ENCODE measurements at places on chromosomes 11 and 22.

- DNase-seq: no peak
Measured at GRCh38 chr11:47163193-47163592, 13.5 kb downstream of the ARFGAP2 start.

GRCh38 chr11:99584830-99585229 lies 564.1 kb downstream of the CNTN5 start:
- no peak for DNase-seq

GRCh38 chr11:125743681-125744080 lies 2.4 kb upstream of the PATE1 start:
- no peak for DNase-seq

GRCh38 chr11:116701876-116702275 lies 70.9 kb downstream of the BUD13 start:
- DNase-seq: no peak

DNA sequence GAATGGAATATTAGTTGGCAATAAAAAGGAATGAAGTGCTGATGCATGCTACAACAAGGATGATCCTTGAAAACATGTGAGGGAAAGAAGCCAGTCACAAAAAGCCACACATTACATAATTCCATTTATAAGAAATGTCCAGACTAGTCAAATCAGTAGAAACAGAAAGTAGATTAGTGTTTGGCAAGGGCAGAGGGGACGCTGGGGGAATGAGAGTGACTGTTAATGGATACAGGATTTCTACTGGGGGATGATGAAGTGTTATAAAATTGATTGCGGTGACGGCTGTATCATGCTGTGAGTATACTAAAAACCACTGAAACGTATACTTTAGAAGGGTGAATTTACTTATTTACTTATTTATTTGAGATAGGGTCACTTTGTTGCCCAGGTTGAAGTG lies 57.9 kb downstream of the C11orf58 start:
- no peak for DNase-seq

- no peak for DNase-seq
Measured at GRCh38 chr22:35367331-35367886, 13.5 kb upstream of the HMOX1 start.

GRCh38 chr11:86990031-86990430 lies 34.8 kb upstream of the FZD4 start:
- DNase-seq: no peak

DNA sequence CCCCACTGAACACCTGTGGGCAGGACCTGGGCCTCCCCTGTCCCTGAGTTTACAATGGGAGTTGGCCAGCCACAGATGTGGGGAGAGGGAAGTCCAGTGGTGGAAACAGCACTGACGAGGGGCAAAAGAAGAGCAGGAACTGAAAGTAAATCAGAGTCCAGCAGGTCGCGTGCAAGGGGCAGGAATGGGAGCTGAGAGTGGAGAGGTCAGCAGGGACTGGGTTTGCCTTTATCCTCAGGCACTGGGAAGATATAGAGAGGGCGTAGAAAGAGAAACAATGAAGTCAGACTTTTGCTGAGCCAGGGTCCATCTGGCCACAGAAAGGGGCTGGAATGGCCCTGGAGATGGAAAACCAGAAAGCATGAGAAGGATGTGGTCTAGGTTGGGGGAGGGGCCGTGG lies 8.5 kb downstream of the P2RY6 start:
- DNase-seq: no peak

DNA sequence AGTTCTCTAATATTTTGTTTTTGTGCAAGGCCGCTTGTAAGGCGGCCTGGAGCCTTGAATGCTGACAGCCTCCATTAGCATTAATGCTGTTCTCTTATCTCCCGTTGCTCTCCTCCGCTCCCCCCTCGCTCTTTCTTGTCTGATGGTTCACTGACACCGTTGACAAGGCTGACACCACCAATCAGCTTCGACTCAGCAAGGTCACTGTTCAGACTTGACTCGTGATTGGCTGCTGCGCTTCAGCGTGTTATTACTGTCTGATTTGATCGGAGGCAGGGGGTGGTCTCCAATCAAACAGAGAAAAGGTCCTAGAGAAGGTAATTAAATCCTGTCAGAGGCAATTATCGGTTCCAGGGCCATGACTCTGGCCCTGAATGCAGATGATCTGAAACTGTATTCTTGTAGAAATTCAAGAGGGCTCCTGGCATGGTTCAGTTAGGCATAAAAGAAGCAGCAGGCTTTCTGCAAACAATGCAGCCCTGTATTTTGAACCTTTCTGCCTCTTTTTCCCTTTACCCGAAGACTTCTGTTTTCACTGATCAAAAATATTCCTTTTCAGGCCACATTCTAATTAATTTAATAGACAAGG lies 49.3 kb upstream of the MPPED2 start:
- no peak for DNase-seq

DNA sequence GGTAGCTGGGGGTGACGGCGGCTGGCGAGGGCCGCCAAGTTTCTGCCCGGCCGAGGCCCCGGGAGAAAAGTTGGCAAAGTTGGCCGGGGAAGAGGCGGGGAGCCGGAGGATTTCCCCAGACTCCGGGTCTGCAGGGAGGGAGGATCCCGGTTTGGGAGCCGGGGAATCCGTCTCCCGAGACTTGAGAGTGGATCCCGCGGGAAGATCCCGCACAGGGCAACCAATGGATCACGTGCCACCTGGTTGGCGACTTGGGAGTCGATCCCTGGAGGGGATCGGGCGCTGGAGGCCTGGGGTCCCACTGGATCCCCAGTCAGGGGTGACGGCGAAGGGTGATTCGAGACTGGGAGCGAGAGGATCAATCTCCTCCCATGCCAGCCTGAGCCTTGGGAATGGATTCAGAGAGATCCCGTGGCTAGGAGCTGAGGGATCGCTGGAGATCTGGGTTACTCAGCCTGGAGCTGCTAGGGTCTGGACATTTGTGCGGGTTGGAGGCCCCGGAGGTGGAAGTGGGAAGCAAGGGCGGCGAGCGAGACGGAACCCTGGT lies 394 bp downstream of the KIAA1671 start:
- DNase-seq: peak; percentile 5

DNA sequence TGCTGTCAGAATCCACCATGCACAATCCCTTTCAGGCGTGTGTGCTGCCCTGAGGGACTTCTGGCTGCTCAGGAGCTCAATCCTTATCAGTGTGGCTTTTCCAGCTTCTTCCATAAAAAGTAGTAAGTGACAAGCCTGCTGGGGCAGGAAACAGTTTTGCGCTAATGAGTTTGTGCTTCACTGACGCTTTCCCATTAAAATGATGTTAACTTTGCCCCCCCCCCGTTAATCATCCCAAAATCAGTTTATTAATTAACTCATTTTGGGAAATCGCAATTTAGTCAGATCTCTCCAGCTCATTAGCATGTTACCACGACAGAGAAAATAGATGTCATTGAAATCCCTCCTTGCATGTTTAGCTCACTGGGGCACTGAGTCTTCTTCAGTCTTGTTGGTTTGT lies 186.5 kb upstream of the TENM4 start:
- DNase-seq: no peak

- DNase-seq: no peak
Measured at GRCh38 chr11:75356613-75357012, 5.2 kb upstream of the ARRB1 start.

DNA sequence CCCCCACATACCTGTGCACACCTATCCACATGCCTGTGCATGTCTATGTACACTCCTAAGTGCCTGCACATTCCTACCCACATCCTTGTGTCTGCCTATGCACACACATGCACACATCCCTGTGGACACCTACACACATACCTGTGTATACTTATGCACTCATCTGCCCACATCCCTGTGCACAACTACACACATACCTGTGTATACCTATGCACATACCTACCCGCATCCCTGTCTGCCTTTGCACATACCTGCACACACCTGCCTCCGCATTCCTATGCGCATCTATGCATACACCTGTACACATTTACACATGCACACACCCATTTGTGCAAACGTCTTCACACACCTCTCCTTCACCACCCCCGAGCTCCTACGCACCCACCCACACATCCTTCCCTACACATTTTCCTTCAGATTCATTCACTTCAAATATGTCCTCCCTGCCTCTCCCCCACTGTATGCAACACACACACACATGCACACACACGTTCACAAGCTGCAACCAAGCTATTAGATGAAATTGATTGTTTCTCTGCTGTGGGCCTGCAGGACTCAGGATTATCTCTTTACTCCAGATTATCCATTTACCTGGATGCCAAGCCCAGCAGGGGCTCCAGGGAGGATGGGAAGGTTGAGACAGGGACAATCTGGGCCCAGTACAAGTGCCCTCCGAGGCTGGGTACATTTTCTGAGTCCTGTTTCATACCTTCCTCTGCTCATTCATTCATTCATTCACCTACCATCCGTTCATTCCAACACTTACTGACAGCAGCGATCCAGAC lies 53.2 kb downstream of the TSPAN18 start:
- no peak for DNase-seq

- no peak for DNase-seq
Measured at GRCh38 chr11:91312541-91312940, 912.1 kb upstream of the FAT3 start.

GRCh38 chr11:111324277-111324720 lies 26.0 kb downstream of the POU2AF3 start:
- DNase-seq: no peak

DNA sequence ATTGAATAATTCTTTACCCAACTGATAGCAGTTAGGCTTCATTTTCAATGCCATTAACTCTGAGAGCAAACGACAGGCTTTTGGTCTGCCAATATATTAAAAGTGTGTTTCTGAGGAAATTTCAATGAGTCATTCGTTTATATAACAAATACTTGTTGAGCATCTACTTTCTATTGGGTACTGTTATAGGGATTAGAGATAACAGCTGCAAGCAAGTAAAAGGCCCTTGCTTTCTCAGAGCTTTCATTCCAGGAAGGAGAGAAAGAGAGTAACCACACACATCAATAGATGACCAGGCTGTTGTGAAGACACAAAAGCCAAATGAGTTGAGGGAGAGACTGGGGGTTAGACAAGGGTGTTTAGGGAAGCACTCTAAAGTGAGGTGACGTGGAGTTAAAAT lies 35.7 kb downstream of the CD44 start:
- DNase-seq: no peak

DNA sequence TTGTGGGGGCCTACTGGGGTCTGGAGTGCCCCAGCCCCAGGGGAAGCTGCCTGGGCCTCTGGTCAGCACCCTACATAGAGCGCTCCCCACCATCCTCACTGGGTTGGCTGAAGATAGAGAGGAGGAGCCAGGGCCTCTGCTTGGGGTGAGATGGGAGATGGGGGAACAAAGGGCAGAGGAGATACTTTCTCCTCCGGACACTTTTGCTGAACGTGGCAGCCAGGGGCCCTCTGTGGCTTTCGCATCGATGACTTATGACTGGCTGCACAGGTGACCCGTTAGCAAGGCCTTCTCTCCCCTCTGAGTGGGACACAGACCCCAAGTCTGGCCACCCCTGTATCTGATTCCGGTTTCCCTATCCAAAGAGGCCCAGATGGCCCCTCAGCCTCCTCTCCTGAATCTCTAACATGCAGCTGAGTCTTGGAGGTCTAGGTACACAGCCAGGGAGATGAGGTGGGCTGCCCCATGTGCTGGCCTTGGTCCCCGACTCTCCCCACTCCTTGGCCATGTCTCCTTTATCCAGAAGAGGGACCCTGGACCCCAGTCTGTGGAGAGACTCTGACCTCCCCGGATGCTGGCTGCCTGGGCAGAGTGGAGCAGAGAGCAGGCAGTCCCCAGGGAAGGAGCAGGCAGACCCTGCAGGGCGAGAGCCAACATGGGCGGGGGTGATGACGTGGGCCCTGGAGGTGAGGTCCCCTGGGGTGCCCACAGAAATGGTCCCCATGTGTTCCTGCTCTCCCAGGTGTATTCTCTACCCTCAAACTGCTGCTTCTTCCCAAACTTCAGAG lies 59.3 kb upstream of the NECTIN1 start:
- DNase-seq: no peak

GRCh38 chr11:289712-290620 lies 1.0 kb downstream of the PGGHG start:
- DNase-seq: no peak

DNA sequence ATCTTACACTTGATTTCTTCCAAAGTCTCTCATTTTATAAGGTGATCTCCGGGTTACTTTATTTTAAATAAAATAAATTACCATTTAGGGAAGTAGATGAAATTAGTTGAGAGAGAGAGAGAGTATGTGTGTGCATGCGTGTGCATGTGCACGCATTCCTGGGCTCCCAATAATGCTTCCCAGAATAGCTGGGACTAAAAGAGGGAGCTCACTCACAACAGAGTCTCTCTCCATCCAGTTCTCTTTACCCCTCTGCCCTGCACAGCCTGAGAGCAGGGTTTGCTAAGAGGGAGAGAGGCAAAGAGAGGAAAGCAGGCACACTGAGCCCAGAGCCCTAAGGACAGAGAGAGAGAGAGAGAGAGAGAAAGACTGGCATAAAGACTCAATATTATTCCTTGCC lies 11.3 kb upstream of the TRIM44 start:
- no peak for DNase-seq

- DNase-seq: no peak
Measured at GRCh38 chr11:101429703-101430540, 153.9 kb downstream of the TRPC6 start.

DNA sequence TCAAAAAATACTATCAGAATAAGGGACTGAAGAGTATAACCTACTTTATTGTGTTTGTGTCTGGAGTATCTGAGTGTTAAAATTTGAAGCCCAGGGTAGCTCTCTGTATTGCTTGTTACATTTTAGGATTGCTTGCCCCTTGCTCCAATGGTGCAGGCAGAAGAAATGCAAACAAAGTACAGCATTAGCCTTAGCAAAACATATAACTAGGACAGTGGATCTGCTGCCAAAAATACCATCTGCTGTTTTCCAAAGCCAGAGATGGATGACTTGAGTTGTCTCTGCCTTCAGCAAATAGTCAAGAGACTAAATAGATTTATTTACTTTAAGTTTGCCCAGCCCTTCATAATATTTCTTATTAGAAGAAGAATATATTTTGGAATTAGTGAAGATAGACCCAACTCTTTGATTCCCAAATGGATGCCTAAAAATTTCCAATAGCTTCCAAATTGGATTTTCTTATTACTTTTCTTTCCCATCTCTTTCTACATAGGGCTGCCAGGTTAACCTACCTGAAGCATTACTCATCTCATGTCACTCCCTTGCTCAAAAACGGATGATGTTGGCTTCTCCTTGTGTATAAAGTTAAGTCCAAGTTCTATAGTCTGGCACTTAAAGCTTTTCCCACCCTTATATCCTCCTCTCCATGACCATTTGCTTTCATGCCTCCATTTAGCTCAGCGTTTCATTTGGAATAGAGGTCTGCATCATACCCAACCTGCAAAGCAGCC lies 66.3 kb downstream of the LDLRAD3 start:
- no peak for DNase-seq
